Stimulated activated CD4-positive, alpha-beta T cell treated with anti-CD3 and anti-CD28 coated beads, Interleukin-12 subunit alpha, Interleukin-12 subunit beta, amount 100 ng/mL, for 4 hours (primary cell): ENCODE measurements at places on chromosomes 4 and X.

DNA sequence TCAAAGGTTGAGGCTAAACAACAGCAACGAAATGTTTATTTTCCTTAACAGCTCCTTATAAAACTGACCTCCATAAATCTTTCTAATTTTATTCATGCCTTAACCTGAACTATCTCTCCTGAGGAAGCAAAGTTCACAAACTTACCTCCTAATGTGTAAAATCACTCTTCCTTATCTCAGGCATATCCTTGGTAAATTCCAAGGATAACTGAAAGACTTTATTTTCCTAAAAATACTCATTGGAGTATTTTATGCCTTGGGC, 197.4 kb downstream of the NWD2 start:
- DNase-seq = no peak

GRCh38 chr4:176425035-176425434, 105.3 kb downstream of the SPCS3 start:
- DNase-seq = no peak

GRCh38 chr4:110484767-110485166, 8.8 kb downstream of the ENPEP start:
- DNase-seq = no peak

DNA sequence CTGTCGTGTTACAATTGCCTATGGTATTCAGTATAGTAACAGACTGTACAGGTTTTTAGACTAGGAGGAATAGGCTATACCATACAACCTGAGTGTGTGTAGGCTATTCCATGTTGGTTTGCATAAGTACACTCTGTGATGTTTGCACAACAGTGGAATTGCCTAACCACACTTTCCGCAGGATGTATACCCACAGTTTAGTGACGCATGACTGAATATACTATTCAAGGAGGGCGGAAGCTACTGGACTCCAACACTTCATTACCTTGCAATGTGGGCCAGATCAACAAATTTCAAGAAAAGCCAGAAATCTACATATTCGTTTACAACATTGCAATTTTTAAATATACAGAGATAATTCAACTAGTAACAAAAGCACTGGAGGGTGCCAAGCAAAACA, 317.2 kb downstream of the PDGFC start:
- no peak for DNase-seq

- no peak for DNase-seq
Measured at GRCh38 chr4:7679406-7680040, 244.8 kb upstream of the PSAPL1 start.

DNA sequence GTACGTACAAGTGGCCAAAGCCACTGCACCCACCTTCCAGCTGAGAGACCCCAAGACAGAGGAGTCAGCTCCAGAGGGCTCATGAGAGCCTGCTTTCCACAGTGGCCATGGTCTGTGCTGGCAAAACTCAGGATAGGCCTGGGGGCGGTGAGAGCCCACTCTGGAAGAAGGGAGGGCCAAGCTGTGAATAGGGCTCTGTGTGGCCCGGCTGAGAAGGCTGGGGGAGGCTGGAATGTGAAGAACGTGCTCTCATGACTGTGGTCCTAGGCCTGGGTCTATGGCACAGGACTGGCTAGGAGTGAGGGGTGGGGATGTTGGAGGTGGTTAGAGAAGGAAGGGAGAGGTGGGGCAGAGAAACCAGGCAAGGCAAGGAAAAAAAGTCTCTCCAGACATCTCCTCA, 13.3 kb downstream of the STARD8 start:
- DNase-seq = no peak

- no peak for DNase-seq
Measured at GRCh38 chr4:111689214-111689613, 456.0 kb upstream of the FAM241A start.

DNA sequence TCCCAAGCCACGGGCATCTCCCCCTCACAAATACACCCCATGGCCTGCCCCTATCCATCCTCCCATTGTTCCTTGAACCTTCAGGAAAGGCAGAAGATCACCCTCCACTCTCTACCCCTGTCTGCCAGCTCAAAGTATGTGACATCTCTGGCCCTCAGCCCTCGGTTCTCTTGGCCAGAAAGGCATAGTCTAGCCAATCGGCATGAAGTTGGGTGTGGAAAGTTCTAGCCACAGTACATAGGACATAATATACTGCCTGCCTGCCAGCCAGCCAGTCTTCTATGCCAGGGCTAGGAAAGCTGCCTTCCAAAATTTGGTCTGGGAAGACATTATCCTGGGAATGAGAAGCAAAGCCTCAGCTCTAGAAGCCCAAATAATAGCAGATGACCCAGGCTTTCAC, 3.2 kb upstream of the PLP1 start:
- no peak for DNase-seq
